Purkinje cell (primary cell): ENCODE measurements at places on chromosomes 4 and X. TPM values are rescaled to one million over a fixed set of nuclear protein-coding genes. Genes with fewer than 3 reads are reported as not detected.

Gene OCIAD2
- polyA plus RNA-seq: 211 and 215 TPM in 2 replicates

Gene SLIT2
- 7.4 and 10.6 TPM in 2 replicates for polyA plus RNA-seq

Gene CCDC110
- 1.2 and 3.2 TPM in 2 replicates for polyA plus RNA-seq

Gene CCNA2
- polyA plus RNA-seq: 3.2 and 4.8 TPM in 2 replicates
